Stimulated activated CD4-positive, alpha-beta T cell treated with anti-CD3 and anti-CD28 coated beads, Interleukin-4, amount 100 ng/mL, for 1 hour (primary cell): ENCODE measurements at places on chromosomes 16 and 17.

- no peak for DNase-seq
Measured at GRCh38 chr16:85431431-85432124, 181.5 kb upstream of the GSE1 start.

- DNase-seq = no peak
Measured at GRCh38 chr16:87367529-87367928, 16.0 kb downstream of the FBXO31 start.

DNA sequence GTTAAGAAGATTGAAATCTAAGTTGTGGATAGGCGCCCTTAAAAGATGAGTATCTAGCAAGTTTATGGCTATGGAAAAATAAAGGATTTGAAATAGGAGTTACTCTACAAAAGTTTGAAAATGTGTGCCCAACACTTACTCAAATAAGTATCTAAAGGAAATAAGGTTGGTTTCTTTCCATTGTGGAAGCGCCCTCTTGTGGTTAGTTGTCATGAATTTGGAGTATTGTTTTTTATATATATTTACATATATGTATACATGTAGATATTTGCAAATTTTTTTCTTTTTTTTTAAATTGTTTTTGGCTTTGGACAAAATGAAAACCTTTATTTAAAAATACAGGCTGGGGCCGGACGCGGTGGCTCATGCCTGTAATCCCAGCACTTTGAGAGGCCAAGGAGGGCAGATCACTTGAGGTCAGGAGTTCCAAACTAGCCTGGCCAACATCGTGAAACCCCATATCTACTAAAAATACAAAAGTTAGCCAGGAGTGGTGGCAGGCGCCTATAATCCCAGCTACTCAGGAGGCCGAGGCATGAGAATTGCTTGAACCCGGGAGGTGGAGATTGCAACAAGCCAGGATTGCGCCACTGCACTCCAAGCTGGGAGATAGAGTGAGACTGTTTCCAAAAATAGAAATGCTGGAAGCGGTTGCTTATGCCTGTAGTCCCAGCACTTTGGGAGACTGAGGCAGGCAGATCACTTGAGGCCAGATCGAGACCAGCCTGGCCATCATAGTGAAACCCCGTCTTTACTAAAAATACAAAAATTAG lies 24.0 kb upstream of the VPS4A start:
- no peak for DNase-seq

DNA sequence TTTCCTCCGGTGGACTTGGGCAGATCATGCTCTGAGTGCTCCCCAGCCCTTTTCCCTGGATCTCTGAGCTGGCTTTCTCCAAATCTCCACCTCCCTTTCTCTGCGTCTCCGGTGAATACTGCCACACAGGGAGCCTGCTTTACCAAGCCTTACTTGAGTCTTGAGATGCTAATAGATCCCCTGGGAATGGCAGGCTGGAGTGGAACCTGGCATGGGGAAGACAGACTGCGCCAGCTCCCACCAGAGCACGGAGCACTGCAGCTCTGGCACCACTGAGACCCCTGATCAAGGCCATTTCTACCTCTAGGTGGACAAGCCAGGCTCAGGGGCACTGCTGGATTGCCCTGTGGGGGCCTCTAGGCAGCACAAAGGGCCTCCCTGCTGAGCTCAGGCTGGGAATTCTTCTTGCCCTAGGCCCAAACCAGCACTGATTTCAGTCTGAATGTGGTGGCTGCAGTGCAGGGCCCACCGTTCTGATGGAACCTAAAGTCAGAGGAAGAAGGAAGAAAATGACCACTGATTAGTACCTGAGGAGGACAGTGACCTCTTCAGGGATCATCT lies 74.3 kb upstream of the CRHR1 start:
- no peak for DNase-seq
